ENCODE measurements at places on chromosomes 5 and 9. TPM values are rescaled to one million over a fixed set of nuclear protein-coding genes. Genes with fewer than 3 reads are reported as not detected.

Gene PCDHB4
- total RNA-seq: not detected

Gene PIP5KL1
- total RNA-seq: 4.7 TPM

Gene NCBP1
- total RNA-seq: 38.5 TPM

Gene CCDC183
- not detected for total RNA-seq

Gene SPINK7
- total RNA-seq: not detected

Gene MCTP1
- total RNA-seq: 1.3 TPM

Gene SEMA5A
- 4.1 TPM for total RNA-seq

Gene ADGRV1
- 0.04 TPM for total RNA-seq

Gene NSUN2
- 102 TPM for total RNA-seq

Gene SNX24
- total RNA-seq: 23.5 TPM

Gene PRSS3
- total RNA-seq: 89.9 TPM

Gene ARHGEF37
- 2.7 TPM for total RNA-seq

Gene IL3
- not detected for total RNA-seq

Gene FRRS1L
- 0.04 TPM for total RNA-seq

Gene LPAR1
- 30.9 TPM for total RNA-seq

Gene DOCK8
- 1.6 TPM for total RNA-seq

Gene ORM2
- total RNA-seq: not detected

Gene ACTBL2
- 0.04 TPM for total RNA-seq

Gene CCDC152
- total RNA-seq: 2.8 TPM

Gene MARCOL
- not detected for total RNA-seq

Gene SPATA31E1
- not detected for total RNA-seq

Gene SUSD3
- 0.11 TPM for total RNA-seq

Gene HSD17B3
- not detected for total RNA-seq

Gene TSSK1B
- total RNA-seq: 0.14 TPM

Gene MSX2
- 4.0 TPM for total RNA-seq
